Activated CD4-positive, alpha-beta T cell treated with anti-CD3 and anti-CD28 coated beads, Interleukin-2, amount 10 ng/mL, durations not matched to agents 7 days and 5 days (primary cell): ENCODE measurements at places on chromosomes 2 and 18. TPM values are rescaled to one million over a fixed set of nuclear protein-coding genes. Genes with fewer than 3 reads are reported as not detected.

CNDP1 gene
- not detected for total RNA-seq

TANK gene
- 71.5 TPM for total RNA-seq

CFC1 gene
- total RNA-seq: not detected

PLEKHH2 gene
- 0.40 TPM for total RNA-seq

DHRS9 gene
- total RNA-seq: not detected

CDC42EP3 gene
- total RNA-seq: 39.8 TPM

KCNIP3 gene
- total RNA-seq: not detected

CAPN14 gene
- total RNA-seq: 0.12 TPM

KIAA2012 gene
- not detected for total RNA-seq

C2orf80 gene
- total RNA-seq: not detected

ITGAV gene
- 7.0 TPM for total RNA-seq

DNER gene
- total RNA-seq: not detected

ARHGEF4 gene
- total RNA-seq: 0.47 TPM

VIL1 gene
- total RNA-seq: not detected

MC2R gene
- not detected for total RNA-seq

VIT gene
- not detected for total RNA-seq

TTN gene
- total RNA-seq: 11.6 TPM

FBXO36 gene
- total RNA-seq: 0.82 TPM

ASPRV1 gene
- 0.99 TPM for total RNA-seq

ORC4 gene
- total RNA-seq: 35.4 TPM

PLGLB1 gene
- 3.1 TPM for total RNA-seq

FAM237A gene
- total RNA-seq: not detected

DSG1 gene
- not detected for total RNA-seq

SCYGR4 gene
- total RNA-seq: not detected

MTCL1 gene
- 1.7 TPM for total RNA-seq

GATA6 gene
- not detected for total RNA-seq

ANKRD62 gene
- not detected for total RNA-seq

NFATC1 gene
- 37.1 TPM for total RNA-seq

GPR45 gene
- total RNA-seq: not detected

PPP1R1C gene
- total RNA-seq: not detected

DNAH7 gene
- total RNA-seq: not detected
